ENCODE measurements at places on chromosomes 2 and 18. TPM values are rescaled to one million over a fixed set of nuclear protein-coding genes. Genes with fewer than 3 reads are reported as not detected.

MBD2 gene
- 26.4 TPM for total RNA-seq

GALNT1 gene
- total RNA-seq: 37.2 TPM

GRCh38 chr2:113965644-113966043, 75.8 kb downstream of the ACTR3 start:
- H3K27ac ChIP-seq: no peak overlapping the region
- no peaks in the 10 kb centered on the region for H3K27me3 ChIP-seq
- DNase-seq: peak; percentile 38
- peaks cover 14% of the 10 kb centered on the region for H3K4me1 ChIP-seq
- H3K36me3 ChIP-seq: no peaks in the 10 kb centered on the region

GRCh38 chr18:70636991-70637390, 348.1 kb downstream of the SOCS6 start:
- H3K27ac ChIP-seq: no peak overlapping the region
- H3K4me1 ChIP-seq: no peaks in the 10 kb centered on the region
- DNase-seq: no peak
- H3K4me3 ChIP-seq: no peak overlapping the region

- no peak overlapping the region for H3K4me3 ChIP-seq
- no peak for DNase-seq
- no peak overlapping the region for H3K27ac ChIP-seq
Measured at GRCh38 chr2:200172521-200172920, 134.0 kb upstream of the SPATS2L start.

DNA sequence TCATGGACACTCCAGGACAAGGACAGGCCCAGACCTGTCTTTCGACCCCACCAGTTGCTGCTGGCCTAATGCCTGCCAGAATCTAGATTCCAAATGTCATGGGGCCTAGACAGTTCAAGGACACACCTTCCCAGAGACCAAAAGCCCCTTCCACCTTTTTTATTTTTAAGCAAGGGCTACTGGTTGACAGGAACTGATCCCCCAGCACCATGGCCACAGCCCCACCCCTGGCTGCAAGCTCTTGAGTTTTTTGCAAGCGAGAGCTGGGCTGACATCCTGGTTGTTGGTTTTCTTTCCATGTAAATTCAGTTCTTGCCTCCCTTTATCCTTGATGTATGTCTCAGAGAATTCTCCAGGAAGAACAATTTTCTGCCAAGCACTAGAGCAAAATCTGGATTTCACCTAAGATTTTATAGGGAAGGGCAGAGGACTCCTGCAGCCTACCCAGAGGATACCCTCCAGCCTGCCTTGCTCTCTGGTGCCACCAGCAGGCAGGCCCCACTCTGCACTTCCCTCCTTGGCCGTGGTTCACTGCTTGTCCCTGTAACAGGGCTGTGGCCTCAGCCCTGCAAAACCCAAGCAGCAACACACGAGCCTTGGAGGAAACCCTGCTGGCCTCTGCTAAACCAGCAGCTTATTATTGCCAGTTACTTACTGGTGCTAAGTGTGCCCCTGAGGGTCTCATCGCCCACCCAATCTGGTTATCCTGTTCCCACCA, 97.7 kb downstream of the TWIST2 start:
- no peak for DNase-seq
- H3K36me3 ChIP-seq: no peaks in the 10 kb centered on the region
- H3K4me1 ChIP-seq: no peaks in the 10 kb centered on the region
- no peak overlapping the region for H3K4me3 ChIP-seq
- no peaks in the 10 kb centered on the region for H3K27me3 ChIP-seq

DNA sequence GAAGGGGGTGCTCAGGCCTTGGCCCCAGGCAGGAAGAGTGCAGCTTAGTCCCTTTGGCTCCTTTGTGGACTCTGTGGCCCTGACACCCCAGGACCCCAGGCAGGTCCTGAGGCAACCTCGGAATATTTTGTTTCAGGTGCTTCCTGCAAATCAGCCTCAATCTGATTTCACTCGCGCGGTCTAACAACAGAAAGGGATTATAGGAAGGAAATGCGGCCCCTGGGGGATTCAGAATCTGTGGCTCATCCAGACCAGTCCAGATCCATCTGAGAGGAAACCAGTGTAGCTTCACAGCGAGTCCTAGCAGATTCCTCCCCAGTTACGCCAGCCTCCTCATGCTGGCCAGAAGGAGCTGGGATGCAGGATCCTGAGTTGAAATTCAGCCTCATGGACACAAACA, 59.5 kb upstream of the YWHAQ start:
- H3K27me3 ChIP-seq: no peaks in the 10 kb centered on the region
- H3K27ac ChIP-seq: no peak overlapping the region
- H3K4me3 ChIP-seq: no peak overlapping the region

SPC25 gene
- not detected for total RNA-seq

INPP5D gene
- total RNA-seq: 8.8 TPM

- no peak overlapping the region for H3K4me3 ChIP-seq
- no peak overlapping the region for H3K27ac ChIP-seq
- DNase-seq: no peak
- no peaks in the 10 kb centered on the region for H3K27me3 ChIP-seq
Measured at GRCh38 chr2:200177971-200178911, 128.3 kb upstream of the SPATS2L start.

KIAA2012 gene
- total RNA-seq: not detected

DNA sequence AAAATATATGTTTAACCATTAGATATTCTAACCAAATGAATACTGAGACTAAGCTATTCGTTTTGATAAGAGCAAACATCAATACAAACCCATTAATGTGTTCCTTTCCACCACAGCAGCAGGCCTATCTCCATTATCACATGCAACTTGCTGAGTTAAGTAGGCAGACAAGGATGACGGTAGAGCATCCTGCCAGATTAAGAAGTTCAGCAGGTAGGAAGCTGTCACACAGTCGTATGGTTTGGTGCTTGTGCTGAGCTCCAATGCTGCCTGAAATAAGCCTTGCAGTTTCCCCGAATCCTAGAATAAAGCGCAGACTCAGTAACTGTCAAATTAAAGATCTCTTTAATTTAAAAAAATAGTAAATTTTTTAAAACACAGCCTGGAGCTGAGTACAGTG, 39.6 kb downstream of the THADA start:
- no peaks in the 10 kb centered on the region for H3K4me1 ChIP-seq
- H3K27ac ChIP-seq: no peak overlapping the region
- H3K27me3 ChIP-seq: no peaks in the 10 kb centered on the region
- DNase-seq: no peak

REEP1 gene
- 5.4 TPM for total RNA-seq

GRCh38 chr2:186966015-186966414, 117.0 kb upstream of the ZSWIM2 start:
- no peaks in the 10 kb centered on the region for H3K27me3 ChIP-seq
- no peak for DNase-seq
- H3K4me3 ChIP-seq: no peak overlapping the region

GRCh38 chr18:75049455-75049789, 159.5 kb downstream of the PTGR3 start:
- no peak for DNase-seq
- no peak overlapping the region for H3K4me3 ChIP-seq
- H3K27ac ChIP-seq: no peak overlapping the region
- H3K36me3 ChIP-seq: no peaks in the 10 kb centered on the region

- H3K4me3 ChIP-seq: no peak overlapping the region
- DNase-seq: no peak
- no peaks in the 10 kb centered on the region for H3K36me3 ChIP-seq
- H3K27ac ChIP-seq: no peak overlapping the region
- no peaks in the 10 kb centered on the region for H3K27me3 ChIP-seq
- no peaks in the 10 kb centered on the region for H3K4me1 ChIP-seq
Measured at GRCh38 chr2:231934441-231935206, 8.4 kb upstream of the NPPC start.

- no peaks in the 10 kb centered on the region for H3K4me1 ChIP-seq
- H3K4me3 ChIP-seq: no peak overlapping the region
- no peak overlapping the region for H3K27ac ChIP-seq
- H3K27me3 ChIP-seq: no peaks in the 10 kb centered on the region
- DNase-seq: no peak
Measured at GRCh38 chr2:84776011-84776410, 104.9 kb downstream of the TRABD2A start.

DNA sequence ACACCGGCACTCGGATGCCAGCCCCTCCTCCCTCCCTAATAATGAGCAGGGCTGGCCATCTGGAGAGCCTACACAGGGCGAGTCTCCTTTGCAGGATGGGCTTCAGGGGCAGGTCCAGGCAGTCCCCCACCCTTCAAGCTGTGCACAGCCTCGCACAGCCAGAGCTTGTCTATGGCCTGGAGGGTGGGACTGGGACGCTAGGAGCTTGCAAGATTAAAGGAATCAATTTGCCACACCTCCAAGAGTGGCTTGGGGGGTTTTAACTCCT, 43.9 kb upstream of the OTOF start:
- no peak overlapping the region for H3K27ac ChIP-seq
- no peaks in the 10 kb centered on the region for H3K36me3 ChIP-seq
- no peak overlapping the region for H3K4me3 ChIP-seq
- H3K4me1 ChIP-seq: no peaks in the 10 kb centered on the region
- H3K27me3 ChIP-seq: no peaks in the 10 kb centered on the region

GRCh38 chr2:24021122-24021998, 11.5 kb downstream of the MFSD2B start:
- no peak overlapping the region for H3K4me3 ChIP-seq
- H3K27me3 ChIP-seq: no peaks in the 10 kb centered on the region
- H3K27ac ChIP-seq: no peak overlapping the region
- H3K36me3 ChIP-seq: no peaks in the 10 kb centered on the region

OR6B2 gene
- not detected for total RNA-seq
